Forelimb muscle (tissue), 1 donor: ENCODE measurements at places on chromosomes 3 and 15. TPM values are rescaled to one million over a fixed set of nuclear protein-coding genes. Genes with fewer than 3 reads are reported as not detected.

DNA sequence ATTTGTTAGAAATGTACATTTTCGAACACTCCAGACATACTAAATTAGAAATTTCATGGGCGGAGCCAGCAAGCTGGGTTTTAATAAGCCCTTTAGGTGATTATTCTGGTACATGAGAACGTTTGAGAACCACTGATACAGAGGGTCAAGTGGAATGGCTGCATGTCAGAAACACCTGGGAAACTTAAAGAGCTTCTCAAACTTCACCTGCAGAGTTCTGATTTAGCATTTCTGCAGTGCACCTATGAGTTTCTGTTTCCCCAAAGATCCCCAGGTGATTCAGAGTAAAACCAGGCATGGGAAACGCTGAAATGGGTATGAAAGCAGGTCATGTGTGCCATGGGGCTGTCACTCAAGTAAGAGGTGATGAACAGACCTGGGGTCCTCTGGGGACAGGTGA is 68.1 kb downstream of the TMEM266 start:
- no peak for DNase-seq

- no peak for DNase-seq
These were observed 9.5 kb downstream of the WNT5A start for GRCh38 chr3:55477306-55478303.

The GUCA1C gene
- polyA plus RNA-seq = not detected

DNA sequence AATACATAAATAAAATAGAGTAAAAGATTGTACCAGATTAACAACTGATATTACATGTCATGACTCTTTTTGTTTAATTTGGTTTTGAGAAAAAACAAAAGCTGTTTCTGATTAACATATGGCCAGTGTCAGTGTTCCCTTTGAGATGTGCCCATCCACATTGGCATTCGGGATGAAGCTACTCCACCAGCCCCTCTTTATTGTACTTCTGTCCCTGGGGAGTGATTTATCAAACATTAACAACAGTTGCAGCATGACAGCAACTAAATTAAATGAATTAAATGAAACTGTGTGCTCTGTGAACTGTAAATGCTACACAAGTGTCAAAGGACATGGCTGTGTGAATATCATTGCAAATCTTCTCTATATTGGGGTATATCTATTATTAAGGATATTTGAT is 25.9 kb upstream of the MTMR10 start:
- no peak for DNase-seq

GRCh38 chr15:22872936-22873701 is 34.7 kb downstream of the NIPA2 start:
- no peak for DNase-seq

- DNase-seq = no peak
These were observed 405.9 kb upstream of the TBL1XR1 start for GRCh38 chr3:177603148-177603603.

GRCh38 chr3:30496066-30496966 is 110.1 kb upstream of the TGFBR2 start:
- no peak for DNase-seq

- DNase-seq = peak; percentile 11
These were observed 435.3 kb downstream of the TUSC7 start for GRCh38 chr3:117144853-117145252.

The FBXO40 gene
- 3.4 TPM for polyA plus RNA-seq

The P3H2 gene
- 39.4 TPM for polyA plus RNA-seq

DNA sequence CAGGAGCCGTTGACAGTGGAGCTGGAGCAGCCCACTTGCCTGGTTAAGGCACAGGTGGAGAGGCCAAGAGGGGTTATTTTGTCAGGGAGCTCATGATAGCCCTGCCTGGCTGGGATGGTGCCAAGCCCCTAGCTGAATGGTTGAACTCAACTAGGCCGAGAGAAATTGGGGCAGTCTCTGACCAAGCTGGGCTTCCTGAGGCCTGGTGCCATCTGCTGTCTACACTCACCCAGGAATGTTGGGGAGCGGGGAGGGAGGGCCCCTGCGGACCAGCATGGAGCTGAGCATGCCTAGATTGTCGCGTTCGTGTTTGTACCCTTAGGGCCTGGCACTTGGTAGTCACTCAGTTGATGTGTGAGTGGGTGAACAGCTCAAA is 1.2 kb downstream of the BRPF1 start:
- no peak for DNase-seq

The ZBTB20 gene
- polyA plus RNA-seq = 2.6 TPM

- no peak for DNase-seq
These were observed 380.0 kb downstream of the PDCD6IP start for GRCh38 chr3:34178415-34178814.

DNA sequence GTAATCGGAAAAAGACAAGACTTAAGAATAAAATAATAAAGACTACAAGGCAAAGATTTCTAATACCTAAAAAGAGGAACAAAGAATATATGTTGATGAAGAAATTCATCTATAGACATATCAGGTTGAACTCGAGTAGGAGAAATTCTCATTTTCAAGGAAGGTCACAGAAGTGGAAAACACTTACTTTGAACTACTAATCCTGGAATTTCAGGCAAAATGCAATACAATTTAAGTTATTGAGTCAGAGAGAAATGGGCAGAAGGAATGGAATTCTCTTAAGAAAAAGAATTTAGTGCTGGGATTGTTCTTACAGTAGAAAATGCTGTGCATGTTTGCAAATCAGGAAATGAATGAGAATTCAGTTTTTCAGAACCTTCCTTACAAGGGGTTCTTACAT is 135.9 kb upstream of the TGFBR2 start:
- DNase-seq = no peak

DNA sequence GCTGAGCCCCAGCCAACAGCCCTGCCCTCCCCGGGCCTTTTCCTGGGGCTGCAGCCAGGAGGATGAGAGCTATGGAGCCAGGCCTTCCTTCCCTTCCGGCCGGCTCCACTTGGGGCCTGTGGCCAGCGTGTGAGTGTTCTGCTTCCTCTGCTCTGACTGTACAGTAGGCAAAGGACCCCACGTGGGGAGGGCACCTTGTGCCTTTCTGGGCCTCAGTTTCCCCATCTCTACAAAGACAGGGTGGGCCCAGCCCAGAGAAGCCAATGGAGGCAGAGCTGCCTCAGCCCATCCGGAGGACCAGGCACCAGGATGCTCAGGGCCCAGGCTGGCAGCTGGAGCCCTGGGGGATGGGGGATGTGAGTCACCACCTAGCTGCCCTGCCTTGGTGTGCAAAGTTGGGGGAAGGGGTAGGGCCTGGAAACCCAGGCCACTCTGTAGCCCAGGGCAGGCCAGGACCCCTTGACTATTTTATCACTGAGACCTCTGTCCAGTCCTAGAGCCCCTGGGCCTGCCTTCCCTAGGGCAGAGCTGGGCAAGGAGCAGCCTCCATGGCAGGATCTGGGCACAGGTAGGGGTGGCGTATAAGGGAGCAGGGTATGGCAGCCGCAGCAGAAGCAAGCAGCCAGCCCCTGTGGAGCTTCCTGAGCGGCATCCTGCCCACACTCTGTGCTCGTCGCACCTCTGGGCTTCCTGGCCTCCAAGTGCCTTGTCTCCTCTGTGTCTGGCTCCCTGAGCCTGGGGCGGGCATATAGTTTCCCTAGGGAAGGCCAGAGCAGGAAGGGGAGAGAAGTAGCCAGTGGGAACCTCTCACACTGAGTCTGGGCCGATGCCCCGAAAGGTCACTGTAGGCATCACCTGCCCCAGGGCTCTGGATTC is 1.8 kb downstream of the PSTPIP1 start:
- no peak for DNase-seq

The CHST14 gene
- 33.8 TPM for polyA plus RNA-seq

- DNase-seq = no peak
These were observed 78.6 kb downstream of the PEX5L start for GRCh38 chr3:179958143-179958542.

The LMCD1 gene
- 253 TPM for polyA plus RNA-seq

DNA sequence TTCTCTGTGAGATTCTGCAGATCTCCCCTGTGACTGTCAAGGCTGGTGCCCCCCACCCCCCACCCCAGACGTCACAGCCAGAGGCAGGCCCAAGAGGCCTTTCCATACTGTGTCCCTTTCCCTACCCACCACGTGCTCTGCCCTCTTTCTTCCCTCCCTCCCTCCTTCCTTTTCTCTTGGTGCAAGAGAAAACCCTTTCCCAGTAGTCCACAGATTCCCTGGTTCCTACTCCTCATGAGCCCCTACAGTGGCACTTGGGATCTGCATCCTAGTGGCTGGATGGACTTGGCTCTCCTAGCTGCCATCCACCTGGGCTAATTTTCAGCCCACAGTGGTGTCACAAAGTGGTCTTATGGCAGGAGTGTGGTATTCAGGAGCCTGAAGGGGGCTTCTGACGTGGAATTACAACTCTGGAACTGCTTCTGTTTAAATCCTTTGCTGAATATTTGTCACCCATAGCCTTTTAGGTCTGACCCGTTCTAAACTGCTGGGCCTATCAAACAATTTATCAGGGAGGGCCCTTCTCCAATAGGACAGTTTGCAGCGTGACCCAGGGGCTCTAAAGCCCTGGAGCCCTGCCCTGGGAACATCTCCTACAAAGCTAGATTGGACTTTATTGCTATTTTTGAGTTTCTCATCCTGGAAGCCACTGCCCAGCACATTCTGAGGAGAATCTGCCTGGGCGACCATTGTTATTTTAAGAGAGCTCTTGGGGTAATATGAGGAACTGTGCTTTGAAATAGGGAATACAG is 35.3 kb downstream of the KLF13 start:
- DNase-seq = no peak

- DNase-seq = no peak
These were observed 27.7 kb upstream of the PLXNA1 start for GRCh38 chr3:126955004-126955790.

GRCh38 chr3:149604125-149604875 is 53.5 kb downstream of the WWTR1 start:
- no peak for DNase-seq

- no peak for DNase-seq
These were observed 783.3 kb upstream of the ARRDC4 start for GRCh38 chr15:97177151-97177577.

DNA sequence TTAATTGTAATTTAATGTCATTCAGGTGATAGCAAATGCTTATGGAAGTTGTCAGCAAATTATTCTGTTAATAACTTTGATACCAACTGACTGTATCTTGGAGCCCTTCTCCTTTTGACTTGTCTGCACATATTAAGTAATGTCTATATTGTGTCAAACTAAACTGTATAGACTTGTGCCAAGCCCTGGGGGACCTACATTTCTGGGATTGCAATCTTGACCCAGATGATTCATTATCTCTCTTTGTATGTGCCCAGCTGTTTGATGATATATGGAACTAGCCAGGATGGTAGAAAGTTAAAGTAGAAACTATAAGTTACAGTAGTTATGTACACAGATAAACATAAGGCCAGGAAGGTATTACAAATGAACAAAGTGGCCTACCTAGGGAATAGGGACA is 402.8 kb upstream of the RARB start:
- DNase-seq = no peak

The TIPARP gene
- 8.6 TPM for polyA plus RNA-seq

DNA sequence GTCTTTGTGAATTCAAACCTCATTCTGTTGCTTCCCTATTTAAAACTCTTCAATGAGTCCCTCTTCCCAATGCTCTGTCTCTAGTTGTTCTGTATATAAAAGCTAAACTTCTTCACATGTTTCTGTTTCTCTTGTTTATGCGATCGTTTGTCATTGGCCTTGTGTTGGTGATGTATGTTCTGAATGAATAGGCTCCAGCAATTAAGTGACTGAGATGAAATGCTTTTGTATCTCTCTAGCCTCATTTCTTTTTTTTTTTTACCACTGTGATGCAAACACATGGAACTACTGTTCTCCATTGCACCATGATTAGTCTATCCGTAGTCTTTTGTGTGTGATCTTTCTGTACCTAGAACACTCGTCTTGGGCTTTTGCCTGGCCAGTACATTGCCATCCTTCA is 380.5 kb upstream of the TPRG1 start:
- DNase-seq = no peak

The CDHR4 gene
- polyA plus RNA-seq = 0.25 TPM

The MEIS2 gene
- 4.2 TPM for polyA plus RNA-seq

DNA sequence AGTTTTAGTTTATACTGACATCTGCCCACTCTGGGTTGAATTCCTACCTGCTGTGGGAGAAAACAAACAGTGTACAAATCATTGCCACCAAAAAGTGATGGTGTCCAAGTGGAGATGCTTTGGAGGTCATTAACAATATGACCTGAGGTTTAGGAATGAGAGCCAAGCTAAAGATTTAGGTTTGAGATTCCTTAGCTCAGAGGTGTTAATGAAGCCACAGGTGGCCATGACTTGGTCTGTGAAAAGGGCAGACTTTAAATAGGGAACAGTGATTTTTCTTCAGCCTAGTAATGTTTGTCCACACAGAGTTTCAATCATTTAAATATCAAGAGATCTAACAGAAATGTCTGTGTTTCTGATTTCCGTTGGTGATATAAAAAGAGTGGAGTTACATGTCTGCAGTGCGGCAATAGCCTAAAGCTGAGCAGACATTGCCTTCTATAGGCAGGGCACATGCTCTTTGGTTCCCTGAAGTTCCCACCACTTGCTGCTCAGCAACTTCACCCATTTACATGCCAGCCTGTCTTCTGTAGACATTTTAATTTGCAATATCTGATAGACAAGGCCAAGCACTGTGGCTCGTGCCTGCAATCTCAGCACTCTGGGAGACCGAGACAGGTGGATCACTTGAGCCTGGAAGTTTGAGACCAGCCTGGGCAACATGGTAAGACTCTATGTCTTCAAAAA is 423.2 kb downstream of the IL5RA start:
- DNase-seq = no peak

The NSMCE3 gene
- polyA plus RNA-seq = 5.8 TPM

- DNase-seq = no peak
These were observed 34.4 kb upstream of the TLE3 start for GRCh38 chr15:70132139-70132538.

The ROBO1 gene
- 35.9 TPM for polyA plus RNA-seq

DNA sequence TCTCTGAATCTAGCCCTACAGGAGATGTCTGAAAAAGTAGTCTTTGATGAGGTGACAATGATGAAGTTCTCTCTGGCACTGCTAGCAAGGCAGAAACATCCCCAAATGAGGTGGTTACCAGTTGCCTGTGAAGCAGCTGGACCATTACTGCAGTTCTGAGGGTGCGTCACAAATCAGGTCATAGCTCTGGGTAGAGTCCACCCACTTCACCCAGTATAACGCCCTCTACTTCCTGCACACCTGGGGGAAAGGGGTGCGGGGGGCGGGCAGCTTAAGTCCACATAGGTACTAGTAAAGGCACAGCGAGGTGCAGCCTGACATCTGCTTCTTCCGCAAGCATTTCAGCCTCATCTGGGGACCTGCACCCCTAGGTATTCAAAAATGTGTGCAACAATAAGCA is 13.4 kb upstream of the SATB1 start:
- DNase-seq = no peak

The NPAP1 gene
- polyA plus RNA-seq = 0.09 TPM

- no peak for DNase-seq
These were observed 50.1 kb downstream of the SUMF1 start for GRCh38 chr3:4416961-4417360.
